Smooth muscle cell of the pulmonary artery (primary cell): ENCODE measurements at places on chromosomes 13 and 19. TPM values are rescaled to one million over a fixed set of nuclear protein-coding genes. Genes with fewer than 3 reads are reported as not detected.

The ZNF578 gene
- total RNA-seq, result 4.6 and 5.5 TPM in 2 replicates

The LRRC63 gene
- total RNA-seq, result 0.20 TPM in 1 of 2 replicates, not detected in the other

The TBXA2R gene
- 2.9 and 3.0 TPM in 2 replicates for total RNA-seq

The PCDH9 gene
- 3.8 and 26.2 TPM in 2 replicates for total RNA-seq

The ERICH6B gene
- total RNA-seq, result not detected in 2 replicates

The ARHGAP45 gene
- 0.65 and 2.1 TPM in 2 replicates for total RNA-seq

The HNRNPUL1 gene
- total RNA-seq, result 90.1 and 90.8 TPM in 2 replicates

The CBY2 gene
- not detected in 2 replicates for total RNA-seq

The ZNF555 gene
- 5.1 and 6.3 TPM in 2 replicates for total RNA-seq

The GPR180 gene
- total RNA-seq, result 14.2 and 16.2 TPM in 2 replicates
